ENCODE measurements at places on chromosomes 5 and 9. TPM values are rescaled to one million over a fixed set of nuclear protein-coding genes. Genes with fewer than 3 reads are reported as not detected.

IL3 gene
- total RNA-seq, result not detected

KCNIP1 gene
- total RNA-seq, result not detected

MAML1 gene
- 25.3 TPM for total RNA-seq

IFNA7 gene
- not detected for total RNA-seq

NCS1 gene
- total RNA-seq, result 20.4 TPM

NMUR2 gene
- total RNA-seq, result not detected

CKMT2 gene
- 3.4 TPM for total RNA-seq

GABRP gene
- total RNA-seq, result 20.6 TPM

PRDM9 gene
- not detected for total RNA-seq

TCOF1 gene
- 39.3 TPM for total RNA-seq

DIPK1B gene
- 11.5 TPM for total RNA-seq

FAM221B gene
- not detected for total RNA-seq

ANKRD33B gene
- 14.2 TPM for total RNA-seq

MELK gene
- total RNA-seq, result 2.9 TPM

GRCh38 chr5:88729829-88730182 lies 153.2 kb downstream of the MEF2C start:
- DNase-seq, result no peak

DNA sequence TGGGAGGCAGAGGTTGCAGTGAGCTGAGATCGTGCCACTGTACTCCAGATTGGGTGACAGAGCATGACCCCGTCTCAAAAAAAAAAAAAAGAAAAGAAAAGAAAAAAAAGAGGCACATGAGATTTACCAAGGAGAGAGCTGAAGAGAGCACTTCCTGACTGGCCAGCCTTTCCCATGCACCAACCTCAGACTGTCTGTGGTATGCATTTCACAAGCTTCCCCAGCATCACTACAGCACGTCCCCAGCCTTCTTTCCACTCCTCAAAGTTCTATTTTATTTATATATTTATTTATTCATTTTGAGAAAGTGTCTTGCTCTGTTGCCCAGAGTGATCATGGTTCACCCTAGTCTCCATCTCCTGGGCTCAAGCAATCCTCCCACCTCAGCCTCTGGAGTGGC lies 13.6 kb upstream of the FUBP3 start:
- no peak for DNase-seq

DNA sequence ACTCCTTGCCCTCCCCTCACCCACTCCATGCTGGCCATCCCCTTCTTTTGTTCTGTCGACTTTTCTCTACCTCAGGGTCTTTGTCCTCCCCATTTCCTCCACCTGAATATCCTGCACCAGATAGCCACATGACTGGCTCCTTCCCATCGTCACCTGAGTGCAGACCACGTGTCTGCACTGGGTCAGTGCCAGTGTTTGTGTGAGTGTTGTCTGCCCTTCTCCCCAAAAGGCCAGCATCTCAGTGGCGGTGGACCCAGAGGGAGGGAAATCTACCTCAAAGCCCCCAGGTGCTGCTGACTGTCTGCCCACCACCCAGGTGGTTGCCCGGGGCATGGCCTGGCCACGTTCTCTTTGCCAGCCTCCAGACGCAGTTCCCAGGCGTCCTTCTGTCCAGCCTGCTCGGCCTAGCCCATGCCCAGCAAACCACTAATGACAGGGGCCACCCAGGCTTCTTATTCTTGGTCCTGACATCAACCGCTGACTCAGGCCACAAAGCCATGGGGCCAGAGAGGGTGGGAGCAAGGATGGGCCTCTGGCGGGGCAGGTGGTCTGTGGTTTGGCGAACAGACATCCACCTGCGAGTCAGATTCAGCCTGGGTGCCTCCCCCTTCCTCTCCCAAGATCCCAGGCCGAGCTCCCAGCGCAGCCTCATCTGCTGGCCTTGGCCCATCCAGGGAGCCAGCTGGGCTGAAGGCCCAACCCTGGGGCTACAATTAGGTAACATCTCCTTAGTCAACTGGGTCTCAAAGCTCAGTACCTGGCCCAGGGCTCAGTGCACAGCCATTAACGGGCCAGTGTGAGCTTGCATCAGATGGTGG lies 5.5 kb upstream of the NINJ1 start:
- no peak for DNase-seq

DNA sequence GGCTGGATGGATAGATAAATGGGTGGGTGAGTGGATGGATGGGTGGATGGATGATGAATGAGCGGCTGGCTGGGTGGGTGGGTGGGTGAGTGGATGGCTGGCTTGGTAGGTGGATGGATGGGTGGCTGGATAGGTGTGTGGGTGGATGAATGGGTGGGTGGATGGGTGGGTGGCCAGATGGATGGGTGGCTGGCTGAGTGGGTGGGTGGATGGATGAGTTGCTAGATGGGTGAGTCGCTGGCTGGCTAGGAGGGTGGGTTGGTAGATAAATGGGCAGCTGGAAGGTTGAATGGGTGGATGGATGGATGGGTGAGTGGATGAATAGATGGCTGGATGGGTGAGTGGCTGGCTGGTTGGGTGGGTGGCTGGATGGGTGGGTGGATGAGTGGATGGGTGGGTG lies 27.9 kb upstream of the CEP72 start:
- DNase-seq, result no peak

DNA sequence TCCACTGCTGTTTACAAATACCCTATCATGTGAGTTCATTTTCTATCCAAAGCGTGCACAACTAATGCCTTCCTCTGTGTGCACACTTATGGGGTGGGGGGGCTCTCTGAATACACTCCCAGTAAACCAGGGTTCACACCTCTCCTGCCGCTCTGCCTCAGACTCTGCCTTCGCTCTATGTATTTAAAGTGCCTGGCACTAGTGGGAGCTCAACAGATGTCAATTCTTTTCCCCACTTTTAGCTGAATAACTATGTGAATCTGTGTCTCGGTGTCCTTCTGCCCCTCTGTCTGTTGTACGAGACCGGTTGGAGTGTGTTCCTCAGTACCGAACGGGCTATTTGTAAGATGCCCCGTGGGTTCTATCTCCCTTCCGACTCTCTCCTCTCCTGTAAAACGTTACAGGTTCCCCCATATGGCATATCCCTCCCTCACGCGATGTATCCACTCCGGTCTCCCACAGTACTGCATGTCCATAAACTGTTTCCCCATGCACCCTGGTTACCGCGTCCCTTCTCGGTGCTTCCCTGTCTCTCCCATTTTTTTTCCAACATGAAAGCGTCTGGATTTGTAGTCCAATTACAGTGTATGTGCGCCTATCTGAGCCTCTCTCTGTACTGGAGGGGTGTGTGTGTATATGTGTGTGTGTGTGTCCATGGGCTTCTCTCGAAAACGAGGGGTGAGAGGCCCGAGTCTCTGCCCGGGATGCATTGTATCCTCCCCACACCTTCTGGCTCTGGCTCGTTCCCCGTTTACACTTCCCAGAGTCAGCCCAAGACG lies 1.6 kb downstream of the ELL2 start:
- no peak for DNase-seq

- DNase-seq, result no peak
Measured at GRCh38 chr9:125429476-125430160, 168.0 kb downstream of the GAPVD1 start.

DNA sequence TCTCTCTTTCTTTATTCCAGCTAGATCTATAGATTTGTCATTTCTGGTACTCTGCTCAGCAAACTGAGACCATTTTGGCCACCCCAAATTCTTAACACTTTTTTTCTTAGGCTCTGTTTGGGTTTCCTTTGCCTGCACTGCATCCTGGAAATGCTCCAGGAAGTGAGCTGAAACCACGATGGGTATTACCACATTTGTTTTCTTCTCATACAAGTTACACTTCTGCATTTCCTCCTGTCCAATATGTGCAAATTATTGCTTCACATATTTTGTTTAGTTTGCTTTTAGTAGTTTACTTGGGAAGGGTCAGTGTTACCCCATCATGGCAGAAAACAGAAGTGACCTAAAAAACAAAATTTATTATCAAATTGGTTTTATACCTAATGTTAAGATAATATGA lies 498.6 kb upstream of the GRIN3A start:
- no peak for DNase-seq

GRCh38 chr9:86730163-86730928 lies 217.0 kb downstream of the GAS1 start:
- DNase-seq, result no peak

DNA sequence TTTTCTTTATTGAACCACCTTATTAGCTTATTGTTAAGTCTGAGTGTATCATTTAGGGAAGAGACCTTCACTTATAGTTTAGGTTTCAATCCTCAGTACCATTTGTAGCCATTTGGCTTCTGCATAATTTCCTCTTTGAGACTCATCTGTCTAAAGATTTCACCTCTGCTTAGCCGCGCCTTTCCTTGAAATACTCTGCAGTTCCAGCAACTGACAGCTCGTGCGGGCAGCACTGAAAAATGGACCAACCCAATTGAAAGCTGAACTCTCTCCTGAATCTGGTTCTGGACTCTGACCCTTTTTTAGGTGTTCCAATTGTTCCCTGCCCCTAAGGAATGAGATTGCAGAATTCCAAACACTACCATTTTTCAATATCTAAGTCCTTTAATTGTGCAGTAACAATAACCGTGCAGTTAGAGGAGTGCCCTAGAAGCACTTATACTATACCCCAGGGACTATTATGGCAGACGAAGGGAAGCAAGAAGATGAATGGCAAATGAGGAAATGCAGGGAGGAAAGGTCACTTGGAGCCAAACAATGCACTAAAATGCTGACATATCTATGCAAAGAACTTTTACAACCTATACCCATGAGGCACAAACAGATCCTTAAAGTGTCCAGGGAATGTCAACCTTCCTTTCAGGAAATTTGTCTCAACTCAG lies 50.1 kb upstream of the PDE4D start:
- no peak for DNase-seq

GRCh38 chr5:135705941-135706466 lies 127.2 kb upstream of the CXCL14 start:
- DNase-seq, result no peak

GRCh38 chr9:137057545-137057944 lies 3.7 kb upstream of the ENTPD2 start:
- DNase-seq, result no peak

DNA sequence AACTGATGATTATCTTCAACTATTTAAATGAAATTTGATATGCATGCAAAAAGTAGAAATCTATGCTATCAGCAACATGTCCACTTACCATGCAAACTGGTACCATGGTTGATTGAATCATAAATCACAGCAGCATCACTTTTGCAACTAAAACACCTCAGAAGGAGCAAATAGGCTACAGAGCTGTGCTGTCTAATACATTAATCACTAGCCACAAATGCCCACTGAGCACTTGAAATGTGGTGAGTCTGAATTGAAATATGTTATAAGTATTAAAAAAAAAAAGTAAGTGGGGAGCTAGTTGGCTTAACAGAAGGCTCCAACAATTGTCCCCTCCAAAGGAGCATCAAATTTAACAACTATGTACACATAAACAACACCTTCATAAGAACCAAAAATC lies 112.5 kb downstream of the FAM114A2 start:
- DNase-seq, result no peak

GRCh38 chr5:158013939-158014338 lies 155.0 kb upstream of the CLINT1 start:
- DNase-seq, result no peak

DNA sequence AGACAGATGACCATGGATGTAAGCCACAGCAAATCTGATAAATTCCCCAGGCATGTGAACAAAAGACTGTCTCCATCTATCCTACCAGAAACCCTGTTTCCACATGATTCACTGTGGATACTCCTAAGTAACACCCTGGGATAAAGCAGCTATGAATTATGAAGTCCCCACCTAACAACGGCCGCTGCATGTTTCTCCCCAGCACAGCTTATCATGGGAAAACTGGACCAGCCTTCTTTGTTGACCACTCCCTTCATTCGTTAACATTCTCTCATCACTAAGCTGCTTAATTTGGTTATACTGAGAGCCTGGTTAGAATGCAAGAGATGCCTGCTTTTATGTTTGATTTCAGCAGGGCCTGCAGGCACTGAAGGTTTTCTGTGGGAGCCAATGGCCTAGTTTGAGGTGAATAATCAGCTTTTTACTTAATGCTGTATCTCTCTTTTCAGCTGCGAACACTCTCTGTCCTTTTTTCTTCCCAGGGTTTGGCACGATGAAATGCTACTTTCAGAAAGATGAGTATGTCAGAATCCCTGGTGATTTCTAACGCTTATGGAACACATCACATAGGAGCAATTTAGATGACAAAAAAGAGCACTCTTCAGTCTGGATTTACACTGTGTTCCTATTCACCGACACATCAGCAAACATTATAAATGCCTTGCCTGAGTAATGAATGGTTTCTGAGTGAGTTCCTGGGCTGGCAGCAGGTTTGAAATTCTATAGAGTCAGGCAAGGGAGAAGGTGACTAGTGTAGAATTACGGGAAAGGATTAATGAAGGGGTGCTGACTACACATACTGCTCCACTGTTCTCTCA lies 318.4 kb upstream of the ZNF608 start:
- DNase-seq, result no peak

GRCh38 chr5:73288803-73289720 lies 116.1 kb downstream of the TMEM174 start:
- no peak for DNase-seq

DNA sequence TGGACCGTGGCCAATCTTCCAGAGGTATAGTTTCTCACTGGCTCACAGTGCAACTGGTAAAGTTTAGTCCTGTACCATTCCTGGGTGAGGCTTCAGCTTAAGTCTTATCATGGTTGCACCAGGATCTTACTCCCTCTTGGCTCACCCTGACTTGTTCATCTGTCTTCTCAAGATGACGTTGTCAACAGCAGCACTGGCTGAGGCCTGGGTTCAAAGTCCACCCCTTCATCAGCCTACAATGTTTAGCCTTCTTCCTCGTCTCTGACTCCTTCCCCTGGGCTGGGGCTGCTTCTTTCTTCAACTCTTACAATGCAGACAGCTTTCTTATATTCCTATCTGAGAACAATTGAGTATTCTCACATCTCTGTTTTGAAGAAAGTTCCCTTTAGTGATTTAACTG lies 311.1 kb upstream of the CLINT1 start:
- DNase-seq, result no peak

DNA sequence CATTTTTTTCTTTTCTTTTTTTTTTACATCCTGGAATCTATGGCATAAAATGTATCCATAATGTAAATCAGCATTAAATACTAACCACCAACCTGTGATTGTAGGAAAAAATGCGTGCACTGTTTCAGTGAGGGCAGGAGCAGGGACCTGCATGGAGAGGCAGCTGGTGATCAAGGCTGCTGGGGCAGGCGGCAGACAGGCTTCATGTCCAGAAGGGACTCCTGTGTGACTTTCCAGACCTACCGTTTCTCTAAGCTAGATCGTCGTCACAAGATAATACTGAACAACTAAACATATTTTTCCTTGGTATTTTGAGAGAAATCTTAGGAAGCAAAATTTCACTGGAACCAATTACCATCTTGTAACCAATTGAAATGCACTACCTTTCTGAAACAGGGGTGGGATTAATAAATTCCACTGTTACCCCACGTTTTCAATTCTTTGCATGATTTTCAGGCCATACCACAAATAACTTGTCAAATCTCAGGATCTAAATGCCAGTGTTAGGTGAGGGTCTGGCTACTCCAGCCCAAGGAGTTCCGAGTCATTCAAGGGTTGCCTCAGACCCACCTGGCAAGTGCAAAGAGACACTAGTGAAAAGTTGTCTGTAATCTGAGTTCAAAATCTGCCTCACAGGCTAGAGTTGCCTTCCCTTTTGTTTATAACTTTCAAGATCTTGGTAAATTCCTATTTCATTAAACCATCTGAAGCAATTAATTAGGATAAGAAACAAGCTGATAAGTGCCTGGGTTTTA lies 198.2 kb downstream of the SEMA5A start:
- DNase-seq, result no peak

- DNase-seq, result no peak
Measured at GRCh38 chr9:91954841-91955471, 4.9 kb upstream of the ROR2 start.

All from vagina (tissue), 2 donors.